ENCODE measurements at places on chromosomes 11 and 22.
A peak's percentile ranks its signal among the peaks of the same experiment; 100 is the strongest.

DNA sequence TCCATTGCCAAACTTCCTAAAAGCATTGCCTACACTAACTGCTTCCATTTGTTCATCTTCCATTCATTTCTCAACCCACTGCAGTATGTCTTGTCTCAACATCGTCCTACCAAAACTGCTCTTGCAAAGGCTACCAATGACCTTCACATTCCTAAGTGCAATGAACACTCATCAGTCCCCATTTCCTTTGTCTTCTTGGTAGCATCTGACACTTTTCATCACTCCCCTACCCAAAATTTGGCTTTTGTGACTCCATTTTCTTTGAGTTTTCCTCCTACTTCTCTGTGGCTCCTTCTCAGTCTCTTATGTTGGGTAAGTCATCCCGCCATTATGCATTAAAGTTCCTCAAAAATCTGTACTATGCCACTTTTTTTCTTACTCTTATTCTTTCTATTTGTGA is 135.4 kb downstream of the CCDC81 start:
- no peak for DNase-seq

GRCh38 chr11:118907051-118908042 is 18.4 kb downstream of the BCL9L start:
- DNase-seq: peak; percentile 80

DNA sequence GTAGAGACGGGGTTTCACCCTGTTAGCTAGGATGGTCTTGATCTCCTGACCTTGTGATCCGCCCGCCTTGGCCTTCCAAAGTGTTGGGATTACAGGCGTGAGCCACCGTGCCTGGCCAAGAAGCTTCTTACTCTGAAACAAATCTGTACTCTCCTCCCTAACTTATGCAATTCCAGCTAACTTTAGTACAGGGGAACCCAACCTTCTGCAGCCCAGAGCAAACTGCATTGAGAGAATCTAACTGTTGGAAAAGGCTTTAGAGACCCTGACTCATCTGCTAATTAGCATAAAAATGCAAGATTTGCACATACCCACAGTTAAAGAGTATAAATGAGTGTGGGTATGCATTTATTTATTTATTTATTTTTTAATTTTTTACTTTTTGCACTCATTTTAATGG is 64.8 kb downstream of the APOL5 start:
- DNase-seq: no peak

DNA sequence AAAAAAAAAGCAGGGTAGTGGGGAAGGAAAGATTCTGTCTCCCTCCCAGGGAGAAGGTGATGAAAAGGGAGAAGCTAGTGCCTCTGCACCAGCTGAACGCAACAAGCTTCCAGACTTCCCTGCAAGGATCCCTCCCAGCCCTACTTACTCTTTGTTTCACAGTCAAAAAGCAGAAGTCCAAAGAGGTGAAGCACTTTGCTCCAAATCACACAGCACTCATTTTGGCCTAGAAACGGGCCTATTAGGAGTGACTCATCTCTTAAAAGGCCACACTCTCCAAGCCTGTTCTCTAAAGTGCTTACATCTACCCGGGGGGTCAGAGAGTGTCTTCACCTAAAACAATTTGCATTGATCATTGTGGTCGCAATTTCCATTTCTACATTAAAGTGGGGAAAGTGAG is 17.7 kb upstream of the GRK3 start:
- no peak for DNase-seq

DNA sequence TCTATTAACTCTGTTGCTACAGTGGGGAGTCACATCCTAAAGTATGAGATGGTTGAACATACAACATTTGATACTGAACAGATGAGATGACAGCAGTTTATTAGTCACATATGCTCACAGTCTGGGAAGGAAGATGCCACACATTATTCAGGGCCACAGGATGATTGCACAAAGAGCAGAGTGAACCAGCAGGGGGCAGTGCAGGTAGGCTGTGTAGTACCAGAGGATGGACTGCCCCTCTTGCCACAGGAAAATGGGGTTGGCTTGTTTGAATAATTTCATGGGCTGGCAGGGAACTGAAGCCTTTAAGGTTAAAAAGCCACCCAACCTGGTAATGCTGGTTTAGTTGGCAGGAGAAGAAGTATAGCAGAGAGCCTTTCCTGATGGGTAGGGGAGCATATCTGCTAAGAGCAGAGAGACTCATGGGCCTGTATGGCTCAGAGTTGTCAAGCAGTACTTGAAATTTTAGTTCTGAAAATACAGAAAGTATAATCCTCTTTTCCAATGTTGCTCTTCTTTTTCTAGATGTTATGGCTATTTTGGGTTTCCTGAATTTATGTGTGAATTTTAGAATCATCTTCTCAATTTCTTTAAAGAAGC is 180.4 kb upstream of the B3GAT1 start:
- peak; percentile 82 for DNase-seq

DNA sequence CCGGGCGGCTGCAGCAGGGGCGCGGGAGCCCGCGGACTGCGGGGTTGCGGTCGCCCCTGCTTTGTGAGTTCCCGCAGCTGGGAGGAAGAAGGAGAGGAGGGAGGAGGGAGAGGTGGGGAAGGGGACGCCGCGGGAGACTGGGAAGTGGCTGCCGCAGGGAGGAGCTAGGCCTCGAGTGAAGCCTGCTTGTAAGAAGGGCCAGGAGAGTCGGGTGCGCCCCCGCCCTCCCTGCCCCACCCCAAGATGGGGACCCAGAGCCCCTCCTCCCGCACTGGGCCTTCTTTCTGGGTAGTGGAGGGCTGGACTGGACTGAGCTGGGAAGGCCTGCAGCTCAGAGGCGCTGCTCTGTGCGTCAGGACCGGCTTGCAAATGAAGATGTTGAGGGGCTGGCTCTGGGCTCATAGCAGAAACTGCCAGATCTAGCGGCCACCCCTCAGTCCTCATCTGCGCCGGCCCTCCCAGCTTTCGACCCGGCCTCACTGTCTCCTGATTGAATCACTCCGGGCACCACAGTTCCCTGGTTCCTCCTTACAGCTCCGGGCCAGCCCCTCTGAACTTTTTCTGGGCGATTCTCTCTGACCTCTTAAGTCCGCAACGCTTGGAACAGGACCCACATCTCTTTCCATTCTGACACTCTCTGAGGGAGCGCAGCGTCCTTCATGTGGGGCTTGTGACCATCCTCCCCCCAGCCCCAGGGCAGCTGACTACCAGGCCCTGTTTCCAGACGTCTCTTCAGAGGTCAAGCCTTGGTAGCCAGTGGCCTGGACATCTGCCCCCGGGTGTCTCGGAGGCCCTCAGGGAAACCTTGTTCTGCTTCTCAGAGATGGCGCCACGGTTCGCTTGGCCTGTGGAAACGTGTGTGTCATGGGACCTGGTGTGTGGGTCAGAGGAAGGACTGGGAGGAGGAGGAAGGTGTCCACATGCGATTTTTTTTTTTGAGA is 21.9 kb downstream of the SERPINH1 start:
- peak; percentile 92 for DNase-seq

- DNase-seq: no peak
Observed at GRCh38 chr11:28086569-28086968, 21.4 kb downstream of the KIF18A start.

DNA sequence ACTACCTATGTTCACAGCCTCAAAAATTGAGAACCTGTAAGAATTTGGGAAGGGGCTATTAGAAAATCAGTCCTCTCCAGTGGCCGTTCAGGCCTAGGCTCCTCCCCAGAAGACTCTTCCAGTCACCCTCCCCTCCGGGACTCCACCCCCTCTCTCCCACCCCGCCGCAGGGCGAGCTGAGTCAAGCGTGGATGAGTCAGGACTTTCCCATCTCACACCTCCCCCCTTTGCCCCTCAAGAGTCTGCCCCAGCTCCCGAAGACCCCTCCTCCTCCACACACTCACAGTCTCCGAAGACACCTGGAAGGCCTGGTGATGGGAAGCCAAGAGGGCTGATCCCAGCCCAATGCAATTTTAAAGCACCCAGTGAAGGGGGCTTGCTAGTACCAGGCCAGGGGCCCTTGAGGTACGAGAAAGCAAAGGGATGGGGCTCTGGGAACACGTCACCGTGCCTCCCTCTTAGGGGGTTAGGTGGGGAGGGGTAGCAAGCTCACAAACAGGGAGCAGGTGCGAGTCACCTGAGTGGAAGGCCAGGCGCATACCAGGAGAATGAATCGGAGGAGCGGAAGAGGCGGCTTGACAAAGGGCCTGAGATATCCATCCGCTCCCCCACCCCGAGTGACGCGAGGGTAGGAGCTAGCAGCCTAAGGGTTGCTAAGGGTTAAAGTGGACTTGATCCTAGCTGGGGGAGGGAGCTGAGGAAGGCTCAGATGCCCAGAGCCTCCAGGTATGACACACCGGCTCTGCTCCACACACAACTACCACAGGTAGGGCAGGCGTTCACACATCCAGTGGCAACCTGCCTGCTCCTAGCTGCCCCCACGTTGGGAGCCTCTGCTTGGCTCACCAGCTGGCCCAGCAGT is 13.6 kb downstream of the BCL9L start:
- DNase-seq: peak; percentile 89

Data from cardiac muscle cell (in vitro differentiated cells and primary cell).